ENCODE measurements at places on chromosomes 7 and 10. TPM values are rescaled to one million over a fixed set of nuclear protein-coding genes. Genes with fewer than 3 reads are reported as not detected.

NRP1 gene
- 93.4 TPM for total RNA-seq

DNA sequence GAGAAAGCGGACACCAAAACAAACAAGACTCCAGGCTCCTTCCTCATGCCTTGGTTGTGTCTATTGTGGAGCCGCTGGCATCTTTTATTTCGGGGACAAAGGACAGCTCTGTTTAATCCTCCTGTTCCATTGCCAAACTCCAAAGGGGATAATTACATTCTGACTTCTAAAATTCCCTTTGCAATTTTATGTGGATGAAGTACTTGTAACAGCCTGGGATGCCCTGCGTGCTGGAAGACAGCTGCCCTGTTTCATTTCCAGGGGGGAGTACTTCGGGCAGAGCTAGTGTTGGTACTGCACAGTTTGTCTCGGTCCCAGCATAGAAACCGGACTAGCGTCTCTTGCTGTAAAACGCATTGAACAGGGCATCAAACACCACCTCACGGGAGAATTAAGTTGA is 90.9 kb downstream of the BAMBI start:
- H3K4me1 ChIP-seq: no peaks in the 10 kb centered on the region
- no peak overlapping the region for H3K4me3 ChIP-seq
- H3K36me3 ChIP-seq: no peaks in the 10 kb centered on the region

DNA sequence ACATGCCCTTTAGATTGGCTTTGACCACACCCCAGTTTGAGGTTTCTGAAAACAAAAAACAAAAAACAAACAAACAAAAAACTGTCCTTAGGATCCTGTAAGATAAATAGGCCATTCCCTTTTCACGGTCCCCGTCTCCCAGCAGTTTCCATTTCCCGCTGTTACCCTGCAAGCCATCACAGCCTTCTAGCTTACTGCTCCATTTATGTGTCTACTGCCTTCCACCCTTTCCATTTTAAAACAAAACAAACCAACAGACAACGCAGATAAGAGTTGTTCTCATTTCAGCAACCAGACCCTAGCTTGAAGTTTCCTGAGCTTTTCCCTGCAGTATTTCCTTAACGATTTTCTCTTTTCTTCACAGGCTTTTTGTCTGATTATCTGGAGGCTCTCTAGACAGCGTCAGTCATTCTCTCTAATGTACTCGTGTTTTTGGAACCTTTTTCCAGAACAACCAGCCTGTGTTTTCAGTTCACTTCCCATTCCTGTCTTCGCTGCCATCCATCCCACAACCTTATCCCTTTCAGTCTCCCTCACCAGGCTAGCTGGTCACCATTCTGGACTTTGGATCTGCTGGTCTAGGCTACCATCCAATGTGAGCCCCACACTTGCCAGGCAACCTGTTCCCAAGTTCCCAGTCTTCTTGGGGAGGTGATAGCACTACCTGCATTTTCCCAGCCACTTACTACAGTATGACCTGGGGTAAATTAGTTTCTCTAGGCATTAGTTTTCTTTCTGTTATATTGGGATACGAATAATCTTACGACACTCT is 317.3 kb upstream of the FZD1 start:
- H3K27ac ChIP-seq: no peak overlapping the region
- no peaks in the 10 kb centered on the region for H3K4me1 ChIP-seq
- DNase-seq: no peak

DNA sequence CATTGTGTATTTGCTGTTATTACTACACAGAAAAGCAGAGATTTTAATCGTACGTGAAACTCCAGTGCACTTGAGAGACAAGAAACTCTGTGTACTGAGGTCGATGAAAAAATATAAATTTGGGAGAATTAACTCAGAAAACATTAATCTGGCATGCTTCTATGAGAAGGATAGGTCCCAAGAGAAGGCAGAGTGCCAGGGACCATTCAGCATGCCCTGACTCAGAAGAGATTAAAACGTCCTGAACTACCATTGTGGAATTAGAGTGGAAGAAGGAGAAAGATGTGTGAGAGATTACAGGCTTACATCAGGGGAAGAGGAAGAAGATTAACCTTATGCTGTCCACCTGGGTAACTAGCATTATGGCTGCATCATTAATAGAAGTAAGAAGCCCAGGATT is 72.4 kb downstream of the REEP3 start:
- H3K4me3 ChIP-seq: no peak overlapping the region
- no peak for DNase-seq
- no peaks in the 10 kb centered on the region for H3K27me3 ChIP-seq
- peaks cover 3% of the 10 kb centered on the region for H3K4me1 ChIP-seq
- H3K27ac ChIP-seq: no peak overlapping the region

DYNC1I1 gene
- total RNA-seq: 0.13 TPM

DNA sequence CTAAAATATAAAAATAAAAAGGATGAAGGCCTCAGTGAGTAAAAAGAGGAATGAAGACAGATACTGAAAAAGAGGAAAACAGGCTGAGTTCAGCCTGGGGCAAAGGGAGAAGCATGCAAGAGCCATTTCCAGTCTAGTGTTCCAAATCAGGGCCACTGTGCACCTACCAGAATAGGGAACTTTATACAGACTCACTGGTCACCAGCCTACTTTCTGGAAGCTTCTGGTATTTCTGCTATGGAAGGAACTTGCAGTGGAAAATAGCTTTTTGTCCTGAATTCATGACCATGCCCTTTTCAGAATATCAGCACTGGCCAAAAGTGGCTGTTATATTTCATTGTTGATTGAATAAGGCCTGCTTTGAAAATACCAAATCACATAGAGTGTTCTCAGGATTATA is 28.8 kb downstream of the ABRAXAS2 start:
- H3K27me3 ChIP-seq: no peaks in the 10 kb centered on the region
- no peak overlapping the region for H3K27ac ChIP-seq
- H3K36me3 ChIP-seq: peaks cover 46% of the 10 kb centered on the region
- H3K4me1 ChIP-seq: no peaks in the 10 kb centered on the region
- DNase-seq: no peak

DNA sequence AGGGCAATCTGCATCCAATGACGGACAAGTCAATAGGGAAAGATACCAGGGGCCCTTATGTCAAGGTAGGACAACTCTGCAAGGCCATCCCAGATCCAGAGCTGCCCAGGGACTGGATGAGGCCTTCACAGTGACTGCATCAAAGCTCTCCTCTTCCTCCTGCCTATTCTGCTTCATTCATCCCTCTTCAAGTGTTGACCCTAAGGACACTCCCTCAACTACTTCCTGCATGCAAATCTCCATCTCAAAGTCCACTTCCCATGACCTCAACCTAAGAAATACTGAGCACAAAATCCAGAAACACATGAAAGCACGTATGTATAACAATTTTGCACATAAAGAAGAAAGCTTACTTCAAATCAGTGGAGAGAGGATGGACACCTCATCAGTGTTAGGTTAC is 182.3 kb downstream of the AVL9 start:
- no peaks in the 10 kb centered on the region for H3K27me3 ChIP-seq
- no peaks in the 10 kb centered on the region for H3K4me1 ChIP-seq
- H3K36me3 ChIP-seq: no peaks in the 10 kb centered on the region
- H3K4me3 ChIP-seq: no peak overlapping the region

FLNC gene
- 10.2 TPM for total RNA-seq

GRCh38 chr10:104209575-104210198 is 22.5 kb downstream of the CFAP43 start:
- H3K4me1 ChIP-seq: no peaks in the 10 kb centered on the region
- H3K36me3 ChIP-seq: no peaks in the 10 kb centered on the region
- peaks cover 19% of the 10 kb centered on the region for H3K27me3 ChIP-seq
- no peak for DNase-seq
- no peak overlapping the region for H3K4me3 ChIP-seq

GRCh38 chr7:112930787-112931186 is 140.6 kb upstream of the TMEM168 start:
- no peak for DNase-seq
- H3K4me3 ChIP-seq: no peak overlapping the region
- no peaks in the 10 kb centered on the region for H3K27me3 ChIP-seq
- H3K36me3 ChIP-seq: no peaks in the 10 kb centered on the region
- H3K27ac ChIP-seq: no peak overlapping the region

RHEB gene
- total RNA-seq: 259 TPM
